ENCODE measurements at places on chromosomes 7 and 10.
A peak's percentile ranks its signal among the peaks of the same experiment; 100 is the strongest.

DNA sequence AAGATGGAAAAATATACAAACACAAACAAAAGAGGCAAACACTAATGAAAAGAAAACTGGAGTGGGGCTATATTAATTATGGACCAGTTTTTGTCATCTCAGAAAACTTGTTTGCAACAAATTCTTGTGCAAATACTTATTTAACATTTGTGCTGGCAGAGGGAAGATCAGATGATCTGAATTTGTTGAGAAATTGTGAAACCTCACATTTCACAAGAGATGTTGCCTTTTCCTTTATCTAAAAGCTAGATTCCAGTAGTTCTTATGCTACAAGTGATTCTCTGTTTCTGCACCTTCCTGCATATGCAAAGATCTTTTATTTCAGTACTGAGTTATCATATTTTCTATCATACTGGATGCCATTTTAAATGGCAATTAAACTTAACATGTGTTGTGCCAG, 320.7 kb downstream of the SUGCT start:
- DNase-seq, result no peak

- peak; percentile 36 for DNase-seq
Observed at GRCh38 chr7:50393547-50394252, 56.5 kb downstream of the FIGNL1 start.

DNA sequence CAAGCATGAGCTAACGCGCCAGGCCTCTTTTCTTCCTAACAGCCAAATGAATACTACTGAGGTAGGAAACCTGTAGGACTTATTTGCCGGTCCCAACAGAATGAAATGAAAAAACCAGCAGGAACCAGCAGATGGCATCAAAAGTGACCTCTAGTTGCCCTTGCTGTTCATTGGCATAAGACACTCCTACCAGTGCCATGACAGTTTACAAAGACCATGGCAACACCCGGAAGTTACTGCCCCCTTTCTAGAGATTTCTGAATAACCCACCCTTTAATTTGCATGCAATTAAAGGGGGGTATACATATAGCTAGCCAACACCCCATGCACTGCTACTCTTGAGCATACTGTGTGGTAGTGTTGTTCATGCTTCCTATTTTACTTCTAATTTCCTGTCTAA, 65.2 kb downstream of the ATE1 start:
- DNase-seq, result no peak

DNA sequence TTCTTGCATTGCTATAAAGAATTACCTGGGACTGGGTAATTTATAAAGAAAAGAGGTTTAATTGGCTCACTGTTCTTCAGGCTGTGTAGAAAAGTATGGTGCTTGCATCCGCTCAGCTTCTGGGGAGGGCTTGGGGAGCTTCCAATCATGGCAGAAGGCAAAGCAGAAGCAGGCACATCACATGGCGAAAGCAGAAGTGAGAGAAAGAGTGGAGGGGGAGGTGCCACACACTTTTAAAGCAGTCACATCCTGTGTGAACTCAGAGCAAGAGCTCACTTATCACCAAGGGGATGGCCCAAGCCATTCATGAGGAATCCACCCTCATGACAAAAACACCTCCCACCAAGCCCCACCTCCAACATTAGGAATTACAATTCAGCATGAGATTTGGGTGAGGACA, 303.5 kb downstream of the OTUD1 start:
- no peak for DNase-seq

DNA sequence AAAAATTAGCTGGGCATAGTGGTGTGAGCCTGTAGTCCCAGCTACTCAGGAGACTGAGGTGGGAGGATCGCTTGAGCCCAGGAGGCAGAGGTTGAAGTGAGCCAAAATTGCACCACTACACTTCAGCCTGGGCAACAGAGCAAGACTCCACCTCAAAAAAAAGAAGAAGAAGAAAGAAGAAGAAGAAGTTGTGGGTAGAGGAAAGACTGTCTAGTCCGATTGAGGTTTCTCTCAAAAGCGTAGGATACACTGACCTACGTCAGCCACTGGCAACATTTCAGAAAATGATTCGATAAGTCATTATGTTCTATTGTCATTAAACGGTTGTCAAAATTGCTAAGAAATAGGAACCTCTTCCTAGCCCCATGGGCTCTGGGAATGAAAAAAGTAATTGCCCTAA, 22.3 kb upstream of the RHBDD2 start:
- no peak for DNase-seq

DNA sequence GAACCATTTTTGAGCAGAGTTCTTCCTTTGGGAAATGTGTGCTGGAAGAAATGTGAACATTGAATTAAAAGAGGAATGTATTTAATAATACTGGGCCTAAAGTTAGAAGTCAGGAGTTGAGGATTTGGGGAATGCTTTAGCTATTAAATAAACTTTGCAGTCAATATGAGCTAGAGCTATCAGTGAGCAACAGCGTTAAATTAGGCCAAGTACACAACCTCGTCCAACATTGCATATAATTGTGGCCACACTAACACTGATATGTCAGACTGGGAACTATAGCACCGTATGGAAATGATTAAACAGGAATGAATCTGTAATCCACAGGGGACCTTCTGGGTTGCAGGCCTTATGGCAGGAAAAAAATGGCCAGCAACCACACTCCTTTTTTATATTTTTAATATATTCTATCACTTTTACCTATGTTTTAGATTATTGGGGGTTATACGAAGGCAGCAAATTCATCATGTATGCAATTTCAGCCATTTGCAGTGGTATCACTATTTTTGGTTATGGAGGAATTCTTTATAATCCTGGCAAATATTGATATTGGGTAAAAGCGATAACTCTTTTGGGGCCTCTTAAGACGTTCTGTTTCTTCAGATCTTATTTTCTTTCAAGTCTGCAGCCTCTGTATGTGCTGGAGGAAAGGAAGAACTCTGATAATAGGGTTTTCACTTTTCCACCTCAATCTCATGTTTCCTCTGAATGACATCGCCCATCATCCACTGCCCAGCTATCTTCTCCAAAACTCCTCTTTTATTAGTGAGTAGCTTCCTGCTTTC, 236.3 kb upstream of the PLXDC2 start:
- DNase-seq, result no peak

DNA sequence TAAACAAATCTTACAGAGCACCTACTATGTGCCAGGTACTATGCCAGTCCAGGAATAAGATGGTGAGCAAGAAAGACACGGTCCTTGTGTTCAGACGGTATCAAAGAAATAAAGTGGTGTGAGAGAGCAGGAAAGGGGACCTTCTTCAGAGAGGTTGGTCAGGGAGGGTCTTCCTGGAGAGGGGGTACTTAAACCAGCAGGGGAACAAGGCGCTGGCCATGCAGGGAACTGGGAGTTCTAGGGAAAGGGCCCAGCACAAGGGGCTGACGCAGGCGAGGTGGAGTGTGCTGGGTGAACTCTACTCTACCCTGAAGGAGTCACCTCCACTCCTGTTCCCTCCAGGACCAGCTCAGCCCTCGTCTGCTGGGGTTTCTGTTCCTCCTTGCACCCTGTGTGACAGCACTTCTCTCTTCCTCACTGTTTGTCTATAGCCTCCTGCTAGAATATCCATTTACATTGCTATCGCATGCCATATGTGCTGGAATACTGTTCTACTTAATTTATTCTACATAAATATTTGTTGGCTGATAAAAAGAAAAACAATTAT, 73.5 kb downstream of the AOAH start:
- DNase-seq, result no peak

- no peak for DNase-seq
Observed at GRCh38 chr10:61993711-61994401, 92.4 kb downstream of the ARID5B start.

- DNase-seq, result no peak
Observed at GRCh38 chr7:18421297-18422002, 74.1 kb upstream of the HDAC9 start.

DNA sequence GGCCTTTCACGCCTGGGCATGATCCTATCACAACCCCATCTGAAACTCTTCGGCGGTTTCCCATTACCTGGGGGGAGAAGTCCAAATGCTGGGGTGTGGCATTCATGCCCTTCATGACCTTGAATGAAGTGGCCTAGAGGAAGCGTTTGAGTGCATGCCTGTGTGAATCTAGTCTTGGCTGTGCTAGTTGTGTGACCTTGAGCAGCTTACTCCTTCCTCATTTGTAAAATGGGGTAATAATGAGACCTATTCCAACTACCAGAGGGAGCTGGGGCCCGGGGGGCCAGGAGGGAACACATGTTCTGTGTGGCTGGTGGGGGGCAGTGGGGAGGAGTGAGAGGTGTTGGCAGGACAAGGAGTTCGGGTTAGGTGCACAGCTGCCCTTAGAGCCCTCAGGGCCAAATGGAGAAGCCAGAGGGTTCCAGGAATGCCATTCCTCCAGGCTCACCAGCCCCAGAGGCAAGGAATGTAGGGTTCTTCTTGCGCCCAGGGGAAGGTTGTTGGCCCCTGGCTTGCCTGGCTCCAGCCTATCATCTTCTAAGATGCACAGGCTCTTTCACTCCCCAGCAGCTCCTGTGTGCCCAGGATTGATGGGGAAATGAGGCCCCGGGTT, 21.3 kb upstream of the TBRG4 start:
- no peak for DNase-seq

GRCh38 chr7:2296832-2297231, 17.4 kb downstream of the SNX8 start:
- DNase-seq, result no peak

GRCh38 chr7:124029396-124030188, 3.3 kb downstream of the TMEM229A start:
- DNase-seq, result no peak

DNA sequence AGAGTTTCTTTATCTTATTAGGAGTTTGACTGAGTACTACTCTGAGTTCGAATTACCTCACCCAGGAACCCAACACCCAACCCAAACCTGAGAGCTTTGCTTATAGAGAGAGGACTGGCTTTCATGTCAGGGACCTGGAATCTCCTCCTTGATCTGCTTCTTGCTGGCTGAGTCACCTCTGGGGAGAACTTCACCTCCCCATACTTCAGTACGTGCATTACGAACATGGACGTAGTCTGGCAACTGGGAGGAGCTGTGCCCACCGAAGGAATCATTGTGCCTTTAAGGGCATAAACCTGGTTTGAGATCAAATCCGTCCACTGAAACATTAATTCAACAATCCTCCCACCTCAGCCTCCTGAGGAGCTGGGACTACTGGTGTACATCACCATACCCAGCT, 12.2 kb upstream of the PSAP start:
- DNase-seq, result no peak

- no peak for DNase-seq
Observed at GRCh38 chr7:45982907-45983719, 62.0 kb upstream of the IGFBP3 start.

DNA sequence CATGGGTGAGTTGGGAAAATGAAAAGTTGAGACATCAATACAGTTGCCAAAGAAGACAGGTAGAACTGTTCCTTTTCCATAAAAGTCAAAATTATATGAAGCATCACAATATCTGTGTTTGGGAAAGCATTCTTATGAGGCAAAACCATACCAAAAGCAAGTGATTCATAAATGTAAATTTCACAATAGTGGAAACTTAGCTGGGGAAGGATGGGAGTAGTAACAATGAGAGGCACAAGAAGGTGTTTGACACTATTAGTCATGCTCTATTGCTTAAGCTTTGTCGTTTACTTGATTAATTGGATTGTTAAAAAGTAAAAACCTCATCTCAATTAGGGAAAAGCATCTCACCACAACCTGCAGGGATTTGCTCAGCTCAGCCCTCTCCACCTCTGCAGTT, 240.2 kb downstream of the C7orf25 start:
- no peak for DNase-seq
